Right atrium auricular region (tissue), 2 donors: ENCODE measurements at places on chromosomes 5 and 9.
A peak's percentile ranks its signal among the peaks of the same experiment; 100 is the strongest.

DNA sequence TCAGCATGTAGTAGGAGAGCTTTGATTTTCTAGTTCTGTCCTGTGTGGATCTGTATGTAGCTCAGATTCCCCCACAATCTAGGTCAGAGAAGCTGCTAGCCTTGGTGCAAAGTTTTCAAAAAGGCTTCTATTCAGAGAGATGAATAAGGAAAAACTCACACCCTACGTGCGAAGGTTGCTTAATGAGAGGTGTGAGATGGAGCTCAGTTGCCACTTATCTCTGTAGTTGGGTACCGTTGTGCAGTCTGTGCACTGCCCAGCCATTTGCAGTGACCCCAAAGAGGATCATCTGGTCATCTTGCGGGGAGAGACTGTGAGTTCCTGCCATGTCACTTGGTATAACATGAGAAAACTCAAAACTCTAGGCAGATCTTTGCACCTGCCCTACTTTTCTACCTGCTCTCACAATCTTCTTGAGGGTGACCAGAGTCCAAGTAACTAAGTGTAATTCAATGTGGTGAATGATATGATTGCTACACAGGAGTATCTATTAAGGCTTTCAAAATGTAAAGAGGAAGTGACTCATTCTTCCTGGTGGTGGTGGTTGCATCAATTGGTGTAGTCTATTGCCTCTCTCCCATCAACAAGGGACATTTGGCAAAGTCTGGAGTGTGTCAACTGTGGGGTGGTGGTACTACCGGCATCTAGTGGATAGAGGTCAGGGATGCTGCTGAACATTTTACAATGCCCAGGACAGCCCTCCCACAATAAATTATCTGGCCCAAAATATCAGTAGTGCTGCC is 65.2 kb downstream of the TMC1 start:
- peak; percentile 64 for DNase-seq

GRCh38 chr9:111938427-111938800 is 41.8 kb downstream of the UGCG start:
- DNase-seq: no peak

- DNase-seq: no peak
Measured at GRCh38 chr5:127723571-127723970, 20.4 kb downstream of the CCDC192 start.

DNA sequence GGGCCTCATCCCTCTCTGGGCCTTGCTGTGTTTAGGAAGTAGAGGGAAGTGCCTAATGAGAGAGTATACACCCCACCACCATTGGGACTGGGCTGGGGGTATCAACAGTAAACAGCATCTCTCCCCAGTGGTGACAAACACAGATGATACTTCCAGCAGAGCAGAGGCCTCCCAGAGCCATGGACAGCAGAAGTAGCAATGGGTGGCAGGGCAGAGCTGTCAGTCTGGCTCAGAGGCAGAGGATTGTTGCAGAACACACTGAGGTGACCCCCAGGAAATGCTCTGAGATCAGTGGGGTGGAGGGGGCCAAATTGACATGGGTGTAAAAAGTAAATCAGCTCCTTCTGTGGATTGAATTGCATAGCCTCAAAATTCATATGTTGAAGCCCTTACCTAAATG is 12.1 kb upstream of the P4HA2 start:
- no peak for DNase-seq

DNA sequence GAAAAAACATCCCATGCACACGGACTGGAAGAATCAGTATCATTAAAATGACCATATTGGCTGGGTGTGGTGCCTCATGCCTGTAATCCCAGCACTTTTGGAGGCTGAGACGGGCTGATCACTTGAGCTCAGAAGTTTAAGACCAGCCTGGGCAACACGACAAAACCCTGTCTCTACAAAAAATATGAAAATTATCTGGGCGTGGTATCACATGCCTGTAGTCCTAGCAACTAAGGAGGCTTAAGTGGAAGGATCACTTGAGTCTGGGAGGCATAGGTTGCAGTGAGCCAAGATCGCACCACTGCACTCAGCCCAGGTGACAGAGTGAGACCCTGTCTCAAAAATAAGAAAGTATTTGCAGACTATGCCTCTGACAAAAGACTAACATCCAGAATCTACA is 68.4 kb downstream of the TTC39B start:
- DNase-seq: no peak

DNA sequence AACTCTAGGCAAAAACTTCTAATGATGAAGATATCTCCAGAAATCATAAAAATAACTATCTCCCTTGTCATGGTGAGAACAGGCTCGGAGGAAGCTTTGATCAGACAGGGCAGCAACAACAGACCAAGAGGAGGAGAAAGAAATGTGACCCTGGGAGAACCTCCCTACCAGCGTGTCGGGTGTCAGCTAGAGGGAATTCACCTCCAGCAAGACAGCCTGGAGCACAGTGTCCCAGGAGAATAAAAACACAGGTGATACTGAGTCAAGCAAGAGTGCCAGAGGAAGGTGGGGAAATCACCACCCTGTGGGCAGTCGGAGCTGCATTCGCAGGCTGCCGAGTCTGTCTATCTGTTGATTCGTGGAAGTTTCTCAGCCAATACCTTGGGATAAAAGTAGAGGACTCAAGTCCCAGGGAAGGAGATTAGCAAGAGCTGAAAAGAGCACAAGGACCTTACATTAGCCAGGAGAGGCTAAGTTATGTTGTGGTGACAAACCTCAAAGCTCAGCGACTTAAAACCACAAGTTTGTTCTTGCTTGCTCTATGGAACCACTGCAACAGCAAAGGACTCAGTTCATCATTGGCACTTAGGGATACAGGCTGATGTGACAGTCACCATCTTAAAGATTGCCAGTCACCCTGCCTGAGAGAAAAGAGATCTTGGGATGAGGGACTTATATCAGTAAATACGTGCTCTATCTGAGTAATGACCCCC is 598.3 kb downstream of the CCDC171 start:
- DNase-seq: no peak
